ENCODE measurements at places on chromosomes 4 and X.

GRCh38 chr4:180828455-180829018 lies 1414.7 kb upstream of the TENM3 start:
- DNase-seq, result no peak

- no peak for DNase-seq
Observed at GRCh38 chrX:98338544-98338943, 1454.8 kb downstream of the RPA4 start.

DNA sequence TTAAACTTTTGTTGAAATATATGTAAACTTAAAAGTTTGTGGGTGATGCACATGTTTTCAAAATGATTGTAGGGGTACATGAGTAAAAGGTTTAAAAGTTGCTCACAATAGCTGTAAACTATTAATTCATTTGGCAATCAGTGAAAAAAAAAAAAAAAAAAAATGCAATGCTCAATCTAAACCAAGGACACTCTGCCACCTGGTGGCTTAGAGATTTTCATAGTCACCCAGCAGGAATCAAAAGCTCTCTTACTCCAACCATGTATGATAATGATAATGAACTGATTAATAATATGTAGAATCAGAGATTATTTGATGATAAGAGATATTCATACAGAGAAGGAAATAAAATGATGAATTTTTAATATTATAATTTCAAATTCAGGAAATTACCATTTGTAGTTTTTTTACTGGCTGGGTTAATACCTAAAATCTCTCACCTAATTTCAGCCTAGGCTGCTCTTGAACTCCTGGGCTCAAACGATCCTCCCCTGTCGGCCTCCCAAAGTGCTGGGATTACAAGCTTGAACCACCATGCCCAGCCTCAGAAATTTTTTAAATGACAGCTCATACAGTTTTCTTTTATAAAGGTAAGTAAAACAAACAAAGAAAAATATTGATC lies 46.9 kb upstream of the SLC25A4 start:
- DNase-seq, result no peak

GRCh38 chr4:54730581-54730980 lies 72.8 kb downstream of the KIT start:
- DNase-seq, result no peak

GRCh38 chr4:19009881-19010280 lies 988.3 kb upstream of the LCORL start:
- no peak for DNase-seq

DNA sequence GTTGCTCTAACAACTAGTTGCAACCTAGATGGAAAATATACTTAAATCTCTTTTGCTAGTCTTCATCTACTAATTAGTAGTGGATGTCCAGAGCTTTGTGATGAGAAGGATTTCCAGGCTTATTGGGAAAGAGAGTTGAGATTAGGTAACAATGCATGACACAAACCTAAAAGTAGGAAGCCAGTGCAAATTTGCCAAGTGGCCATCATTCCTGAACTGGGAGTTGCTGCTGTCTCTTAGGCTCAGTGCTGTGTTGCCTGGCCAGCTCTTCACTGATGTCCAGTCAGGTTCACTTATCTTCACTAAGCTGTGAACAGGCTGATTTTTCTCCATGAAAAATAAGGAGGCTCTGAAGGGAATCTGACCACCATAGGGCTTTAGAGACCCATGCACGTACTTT lies 105.6 kb upstream of the AMOT start:
- no peak for DNase-seq

GRCh38 chr4:118942465-118942864 lies 53.8 kb downstream of the SYNPO2 start:
- no peak for DNase-seq

DNA sequence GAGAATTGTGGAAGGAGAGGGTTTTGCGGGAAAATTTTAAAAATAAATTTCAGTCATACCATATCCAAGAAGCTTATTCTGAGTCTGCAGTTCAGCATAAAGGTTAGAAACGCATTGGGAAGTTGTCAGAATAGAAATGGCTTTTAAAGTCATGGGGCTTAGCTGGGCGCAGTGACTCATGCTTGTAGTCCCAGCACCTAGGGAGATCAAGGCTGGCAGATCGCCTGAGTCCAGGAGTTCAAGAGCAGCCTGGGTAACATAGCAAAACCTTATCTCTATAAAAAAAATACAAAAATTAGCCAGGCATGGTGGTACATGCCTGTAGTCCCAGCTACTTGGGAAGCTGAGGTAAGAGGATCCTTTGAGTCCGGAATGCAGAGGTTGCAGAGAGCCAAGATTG lies 3.9 kb upstream of the PLA2G12A start:
- no peak for DNase-seq

DNA sequence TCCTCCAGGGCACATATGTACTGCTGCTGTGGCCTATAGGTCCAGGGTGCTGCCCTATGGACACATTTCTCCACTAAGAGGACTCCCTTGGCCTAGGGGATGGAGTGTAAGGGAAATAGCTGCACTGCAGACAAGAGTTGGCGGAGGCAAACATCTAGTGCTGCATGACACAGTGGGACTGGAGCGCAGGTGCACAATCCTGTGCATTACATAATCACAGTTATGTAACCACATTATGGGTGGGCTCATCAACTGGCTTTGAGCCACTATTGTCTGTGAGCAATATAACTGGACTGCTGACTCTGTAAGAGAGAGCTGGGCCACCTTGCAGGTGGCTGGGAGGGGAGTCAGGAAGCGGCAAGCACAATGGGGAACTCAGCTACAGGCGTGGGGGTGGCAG lies 3.2 kb upstream of the TIGD2 start:
- DNase-seq, result no peak

DNA sequence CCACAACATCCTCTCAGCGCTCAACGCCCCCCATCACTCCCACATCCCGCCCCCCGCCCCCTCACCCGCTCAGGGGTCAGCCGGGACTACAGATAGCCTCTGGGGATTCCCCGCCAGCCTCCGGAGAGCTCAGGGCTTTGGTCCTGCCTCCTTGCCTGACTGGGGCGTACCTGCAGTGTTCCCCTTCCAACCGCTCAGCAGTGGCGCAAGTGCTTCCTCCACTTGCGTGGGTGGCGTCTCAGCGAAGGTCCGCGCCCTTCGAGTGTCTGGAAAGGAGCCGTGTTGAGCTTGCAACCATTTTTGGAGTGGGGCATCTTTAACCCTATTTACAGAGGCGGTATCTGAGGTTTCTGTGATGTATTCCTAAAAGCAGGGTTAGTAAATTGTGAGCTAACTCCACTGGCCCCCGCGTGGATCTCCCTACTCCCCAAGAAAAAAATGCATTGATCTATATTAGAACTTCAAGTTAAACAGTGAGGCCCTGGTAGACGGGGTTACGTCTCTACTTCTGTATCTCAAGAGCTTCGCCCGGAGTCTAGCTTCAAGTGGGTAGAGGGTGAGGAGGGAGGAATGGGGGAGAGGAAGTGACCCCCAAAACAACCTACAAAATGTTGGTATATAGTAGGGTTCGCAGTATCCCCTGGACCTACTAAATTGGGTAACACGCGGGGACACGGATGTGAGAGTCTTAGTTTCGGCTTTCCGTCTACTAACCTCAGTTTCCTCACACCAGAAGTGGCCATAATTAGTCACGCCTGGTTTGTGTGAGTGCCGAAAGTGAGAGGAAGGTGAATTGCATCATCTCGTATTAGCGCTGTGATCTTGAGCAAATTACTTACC lies 16.1 kb downstream of the NKX3-2 start:
- no peak for DNase-seq

DNA sequence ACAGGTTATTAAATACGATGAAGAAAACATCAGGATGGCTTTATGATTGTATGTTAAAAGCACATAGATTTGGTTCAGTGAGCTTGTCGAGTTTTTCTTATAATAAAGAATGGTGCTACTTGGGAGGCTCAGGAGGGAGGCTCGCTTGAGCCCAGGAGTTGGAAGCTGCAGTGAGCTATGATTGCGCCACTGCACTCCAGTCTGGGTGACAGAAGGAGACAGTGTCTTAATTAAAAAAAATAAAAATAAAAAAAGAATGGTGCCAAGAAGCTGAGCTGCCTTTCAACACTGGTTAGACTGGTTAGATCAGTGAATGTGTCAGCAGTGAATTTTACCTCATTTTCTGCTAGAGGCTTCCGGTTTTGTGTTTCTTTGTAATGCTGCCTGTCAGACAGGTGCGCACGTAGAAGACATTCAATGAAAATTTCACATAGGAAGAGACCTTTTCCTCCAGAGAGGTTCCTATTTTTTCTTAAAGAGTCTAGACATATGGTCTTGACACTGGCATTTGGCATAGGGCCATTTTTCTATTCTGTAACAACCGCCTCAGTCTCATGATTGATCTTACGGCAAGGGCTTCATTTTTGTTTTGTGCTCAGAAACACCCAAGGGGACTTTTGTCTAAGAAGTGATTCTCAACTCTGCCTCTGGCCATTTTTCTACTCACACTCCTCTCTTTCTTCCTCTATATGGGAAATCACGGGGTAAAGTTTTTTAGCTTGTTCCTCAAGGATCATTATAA lies 15.0 kb upstream of the ARSF start:
- DNase-seq, result no peak

GRCh38 chr4:104421566-104421965 lies 73.1 kb downstream of the CXXC4 start:
- no peak for DNase-seq

GRCh38 chr4:140012688-140013486 lies 141.1 kb downstream of the MAML3 start:
- peak; percentile 44 for DNase-seq

DNA sequence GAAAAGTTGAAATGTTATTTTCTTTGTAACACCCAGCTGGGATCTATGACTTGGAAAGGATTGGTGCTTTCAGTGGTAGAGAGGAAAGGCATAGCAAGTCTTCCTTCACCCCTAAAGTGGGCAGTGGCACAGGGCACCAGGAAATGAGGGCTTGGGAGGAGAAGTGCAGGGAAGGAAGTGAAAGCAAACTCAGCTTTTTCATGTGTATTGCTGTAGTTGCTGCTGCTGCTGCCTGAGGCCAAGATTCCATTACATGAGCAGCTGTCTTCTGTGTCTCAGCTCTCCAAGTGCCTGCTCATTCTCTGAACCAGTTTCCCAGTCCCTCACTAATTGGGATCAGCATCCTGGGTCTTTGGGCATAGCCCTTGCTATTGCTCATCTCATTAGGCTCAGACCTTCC lies 2.6 kb downstream of the HCCS start:
- no peak for DNase-seq

DNA sequence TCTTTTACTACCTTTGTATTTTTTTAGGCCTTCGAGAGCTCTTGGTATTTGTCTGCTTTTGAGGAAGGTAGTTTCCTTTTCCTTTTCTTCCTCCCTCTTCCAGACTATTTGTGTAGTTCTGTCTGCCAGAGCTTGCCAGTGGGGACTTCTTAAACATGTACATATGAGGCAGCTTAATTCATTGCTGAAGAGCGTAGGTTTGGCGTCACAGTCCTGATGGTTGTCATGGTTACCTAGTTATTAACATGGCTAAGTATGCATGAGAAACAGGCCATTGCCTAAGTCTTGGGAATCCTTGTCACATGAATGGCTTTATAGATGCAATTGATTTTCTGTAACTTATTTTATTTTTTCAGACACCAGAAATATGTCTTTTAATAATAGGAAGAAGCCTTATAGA lies 48.5 kb upstream of the ARMCX2 start:
- no peak for DNase-seq

GRCh38 chrX:108348525-108348924 lies 89.7 kb downstream of the COL4A6 start:
- no peak for DNase-seq

DNA sequence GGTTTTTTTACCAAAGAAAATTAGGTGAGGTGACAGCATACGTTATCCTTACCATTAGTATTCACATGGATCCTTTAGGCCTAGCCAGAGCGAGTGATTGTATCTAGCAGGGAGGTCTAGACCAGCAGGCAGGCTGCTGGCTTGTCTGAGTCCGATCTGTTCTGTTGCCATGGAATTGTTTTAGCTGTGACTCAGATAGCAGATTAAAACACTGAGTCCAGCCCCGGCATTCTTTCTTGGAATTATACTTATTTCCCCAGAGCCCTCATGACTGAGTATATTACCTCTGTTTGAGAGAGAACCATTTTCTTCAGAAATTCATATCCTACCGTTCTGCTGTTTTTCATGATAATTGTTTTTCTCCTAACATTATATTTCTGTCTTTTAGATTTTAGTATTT lies 37.4 kb downstream of the OCRL start:
- no peak for DNase-seq

GRCh38 chr4:2714061-2714770 lies 41.9 kb downstream of the TNIP2 start:
- DNase-seq, result peak; percentile 19

GRCh38 chr4:86935853-86936733 lies 1.3 kb downstream of the AFF1 start:
- DNase-seq, result peak; percentile 57

- no peak for DNase-seq
Observed at GRCh38 chr4:152430507-152430906, 105.4 kb downstream of the FBXW7 start.

DNA sequence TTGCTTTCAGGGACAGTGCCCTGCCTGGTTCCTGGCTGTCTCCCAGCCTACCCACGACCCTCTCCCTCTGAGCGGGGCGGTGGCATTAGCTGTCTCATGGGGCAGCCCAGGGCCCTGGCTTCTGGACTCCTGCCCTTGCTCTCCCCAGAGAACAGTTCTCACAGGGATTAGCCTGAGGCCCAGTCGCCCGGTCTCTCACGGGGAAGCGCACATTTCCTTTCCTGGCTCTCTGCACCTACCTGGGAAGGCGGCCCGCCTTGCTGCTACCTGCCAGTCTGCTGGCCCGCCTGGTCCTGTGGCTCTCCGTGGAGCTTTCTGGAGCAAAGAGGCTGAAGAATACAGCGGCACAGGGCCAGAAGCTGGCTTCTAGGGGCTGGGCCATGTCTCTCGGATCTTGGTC lies 128.4 kb downstream of the FHDC1 start:
- DNase-seq, result no peak

DNA sequence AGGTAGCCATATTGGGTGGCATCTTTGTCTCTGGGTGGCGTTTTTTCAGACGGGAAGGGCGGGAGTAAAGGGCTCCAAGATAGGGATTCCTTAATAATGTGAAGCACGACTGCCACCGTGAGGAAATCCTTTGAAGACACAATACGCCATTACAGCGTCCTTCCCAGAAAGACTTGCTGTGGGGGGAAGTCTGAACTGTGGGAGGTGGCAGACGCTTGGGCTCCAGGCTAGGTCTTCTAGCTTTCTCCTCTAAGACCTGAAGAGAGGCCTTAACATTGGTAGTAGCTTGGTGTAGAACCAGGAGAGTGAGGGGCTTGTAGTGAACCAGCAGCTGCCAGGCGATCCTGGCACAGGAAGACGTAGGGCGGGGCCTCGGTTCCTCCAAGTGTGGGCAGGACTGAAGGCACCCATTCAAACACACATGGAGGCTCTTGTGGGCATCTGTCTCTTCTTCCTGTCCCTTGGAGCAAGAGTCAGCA lies 197.3 kb downstream of the OR13H1 start:
- no peak for DNase-seq

DNA sequence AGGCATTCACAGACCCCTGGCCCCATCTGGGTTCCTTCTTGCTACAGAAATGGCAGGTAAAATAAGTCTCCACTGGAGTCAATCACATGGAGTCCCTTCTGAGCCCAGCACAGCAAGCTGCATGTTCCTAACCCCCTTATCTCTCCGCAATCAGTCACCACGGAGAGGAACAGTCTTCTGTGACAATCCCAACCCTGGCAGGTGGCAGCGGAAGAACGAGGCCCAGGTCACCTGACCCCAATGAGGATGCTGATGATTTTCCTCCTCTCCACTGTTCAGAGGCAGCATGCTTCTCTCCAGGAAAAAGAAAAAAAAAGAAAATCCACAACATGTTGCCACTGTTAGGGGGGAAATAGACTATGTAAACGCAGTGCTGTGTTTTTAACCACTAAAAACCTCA lies 50.1 kb downstream of the TSPAN5 start:
- DNase-seq, result no peak

GRCh38 chr4:40630335-40631021 lies 814 bp upstream of the RBM47 start:
- no peak for DNase-seq

- DNase-seq, result no peak
Observed at GRCh38 chrX:40100141-40100536, 2.4 kb upstream of the BCOR start.

All from stimulated activated CD4-positive, alpha-beta T cell treated with anti-CD3 and anti-CD28 coated beads, Interleukin-12 subunit alpha, Interleukin-12 subunit beta, amount 100 ng/mL, for 4 hours (primary cell).